Posterior cingulate gyrus (tissue), 11 donors: ENCODE measurements at places on chromosomes 1 and 21.

DNA sequence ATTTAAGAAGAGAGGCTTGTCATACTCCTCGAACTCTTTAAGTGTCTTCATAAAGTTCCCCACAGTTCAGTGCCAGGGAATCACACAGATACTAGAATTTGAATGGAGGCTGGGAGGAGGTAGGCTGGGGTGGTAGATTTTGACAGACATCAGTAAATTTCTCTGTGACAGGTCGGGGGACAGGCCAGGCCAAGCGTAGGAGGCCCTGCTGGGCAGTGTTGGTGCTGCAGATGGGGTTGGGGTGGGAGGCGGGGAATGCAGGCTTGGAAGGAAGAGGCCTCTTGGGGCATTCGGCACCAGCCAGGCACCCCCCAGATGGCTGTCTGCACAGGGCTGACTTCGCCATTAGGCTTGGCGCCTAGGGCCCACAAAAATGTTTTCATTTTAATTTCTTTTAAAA is 84.0 kb downstream of the MAN1C1 start:
- DNase-seq, result no peak

- no peak for DNase-seq
Observed at GRCh38 chr1:30472526-30472925, 250.9 kb downstream of the MATN1 start.

DNA sequence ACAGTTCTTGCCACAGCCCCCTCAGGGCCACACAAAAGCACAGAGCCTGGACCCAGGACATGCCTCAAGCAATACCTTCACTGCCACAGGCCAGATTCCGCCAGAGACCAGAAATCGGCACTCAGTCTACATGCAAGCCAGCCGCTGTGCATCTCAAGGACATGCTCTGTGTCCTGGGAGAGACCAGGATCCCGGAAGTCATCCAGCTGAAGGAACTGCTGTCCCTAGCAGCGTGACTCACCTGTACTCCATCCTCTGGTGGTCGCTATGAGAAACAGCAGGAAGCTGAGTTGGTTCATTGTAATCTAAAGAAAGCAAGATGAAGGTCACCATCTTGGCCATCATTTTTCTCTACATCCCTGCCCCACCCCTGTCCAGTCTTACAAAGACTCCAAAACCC is 401 bp downstream of the ITLN1 start:
- no peak for DNase-seq

GRCh38 chr1:234509457-234510328 is 30.7 kb upstream of the TARBP1 start:
- DNase-seq, result no peak

DNA sequence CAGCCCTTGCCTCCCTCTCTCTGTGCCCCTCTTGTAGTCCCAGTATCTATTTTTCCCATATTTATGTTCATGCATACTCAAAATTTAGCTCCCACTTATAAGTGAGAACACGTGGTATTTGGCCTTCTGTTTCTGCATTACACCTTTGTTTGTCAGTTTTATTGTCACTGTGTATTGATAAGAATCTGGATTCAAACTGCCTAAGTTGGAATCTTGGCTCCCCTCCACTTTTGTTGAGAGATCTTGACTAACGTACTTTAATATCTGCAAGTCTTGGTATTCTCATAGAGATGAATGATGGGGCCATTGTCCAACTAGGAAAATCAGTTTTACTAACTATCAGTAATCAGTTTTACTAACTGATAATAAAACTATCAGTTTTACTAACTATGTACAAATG is 87.8 kb upstream of the PRMT6 start:
- no peak for DNase-seq

DNA sequence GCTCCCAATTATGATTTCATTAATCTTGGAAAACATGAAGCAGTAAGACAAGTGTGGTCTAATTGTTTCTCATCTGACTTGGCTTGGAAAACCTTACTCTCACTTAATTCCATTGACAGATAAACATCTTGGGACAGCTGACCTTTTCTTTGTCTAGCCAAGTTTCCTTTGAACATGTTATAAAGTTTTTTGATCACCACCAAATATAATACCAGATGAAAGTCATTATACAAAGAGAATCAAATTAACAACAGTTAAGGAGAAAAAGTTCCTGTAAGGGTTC is 50.2 kb downstream of the ALG14 start:
- no peak for DNase-seq

DNA sequence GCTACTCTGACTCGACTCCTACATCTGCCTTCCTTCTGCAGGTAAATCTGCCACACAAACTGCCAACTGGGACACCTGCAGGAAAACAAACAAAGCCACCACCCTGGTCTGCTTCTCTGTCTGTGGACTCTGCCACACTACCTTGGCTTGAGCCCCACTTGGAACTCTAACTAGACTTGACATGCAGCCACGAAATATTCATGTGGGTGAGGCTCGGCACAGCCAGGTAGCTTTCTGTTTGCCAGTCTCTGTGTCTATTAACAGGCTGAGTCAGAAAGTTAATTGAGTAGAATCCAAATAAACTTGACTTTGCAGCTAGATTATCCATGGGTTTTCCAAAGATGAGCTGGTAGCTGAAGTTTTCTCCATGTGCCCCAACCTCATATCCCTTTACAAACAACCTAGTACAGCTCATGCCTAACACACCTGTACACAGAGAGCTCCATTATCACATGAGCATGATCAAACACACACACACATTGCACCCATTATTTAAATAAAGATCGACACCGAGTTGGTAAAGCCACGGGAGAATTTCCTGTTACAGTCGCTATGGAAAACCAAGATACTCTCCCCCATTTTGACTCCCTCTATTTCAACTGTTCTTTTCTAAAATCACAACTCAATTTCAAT is 808 bp downstream of the C1orf116 start:
- no peak for DNase-seq

DNA sequence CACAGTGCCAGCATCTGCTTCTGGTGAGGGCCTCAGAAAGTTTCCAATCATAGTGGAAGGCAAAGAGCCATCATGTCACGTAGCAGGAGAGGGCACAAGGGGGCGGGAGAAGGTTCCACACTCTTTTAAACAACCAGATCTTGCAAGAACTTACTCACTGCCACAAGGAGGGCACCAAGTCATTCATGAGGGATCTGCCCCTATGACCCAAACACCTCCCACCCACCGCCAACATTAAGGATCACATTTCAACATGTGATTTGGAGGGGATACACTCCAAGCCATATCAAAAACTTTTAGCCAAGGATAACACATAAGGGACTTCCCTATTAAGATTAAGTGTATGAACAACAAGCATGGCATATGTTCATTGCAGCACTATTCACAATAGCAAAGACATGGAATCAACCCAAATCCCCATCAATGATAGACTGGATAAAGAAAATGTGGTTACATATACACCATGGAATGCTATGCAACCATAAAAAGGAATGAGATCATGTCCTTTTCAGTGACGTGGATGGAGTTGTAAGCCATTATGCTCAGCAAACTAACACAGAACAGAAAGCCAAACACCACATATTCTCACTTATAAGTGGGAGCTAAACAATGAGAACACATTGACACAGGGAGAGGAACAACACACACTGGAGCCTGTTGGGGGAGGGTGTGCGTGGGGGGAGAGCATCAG is 19.9 kb upstream of the SLC35F3 start:
- no peak for DNase-seq

DNA sequence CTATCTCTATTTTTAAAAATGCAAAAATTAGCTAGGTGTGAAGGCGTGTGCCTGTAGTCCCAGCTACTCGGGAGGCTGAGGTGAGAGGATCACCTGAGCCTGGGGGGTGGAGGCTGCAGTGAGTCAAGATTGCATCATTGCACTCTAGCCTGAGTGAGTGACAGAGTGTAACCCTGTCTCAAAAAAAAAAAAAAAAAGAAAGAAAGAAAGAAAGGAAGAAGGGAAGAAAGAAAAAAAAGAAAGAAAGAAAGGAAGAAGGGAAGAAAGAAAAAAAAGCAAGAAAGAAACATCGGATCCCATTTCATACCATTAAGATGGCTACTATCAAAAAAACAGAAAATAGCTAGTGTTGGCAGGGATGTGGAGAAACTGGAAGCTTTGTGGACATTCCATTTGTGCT is 136.8 kb upstream of the WNT4 start:
- peak; percentile 6 for DNase-seq

DNA sequence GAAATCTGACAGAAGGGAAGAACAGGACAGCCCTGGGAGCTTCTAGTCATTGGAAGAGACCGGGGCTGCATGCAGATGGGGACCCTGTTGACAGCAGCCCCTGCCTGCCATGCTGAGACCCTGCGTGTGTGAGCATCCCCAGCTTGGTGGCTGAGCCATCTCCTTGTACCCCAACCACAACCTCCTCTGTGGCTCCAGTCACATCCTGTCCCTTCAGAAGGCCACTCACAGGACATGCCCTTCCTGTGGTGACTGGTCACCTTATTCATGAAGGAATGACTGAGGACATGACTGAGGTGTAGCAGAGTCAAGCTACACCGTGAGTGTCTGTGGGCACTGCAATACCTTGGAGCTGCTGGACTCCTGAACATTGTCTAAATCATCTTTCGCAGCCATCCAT is 141.8 kb upstream of the ERRFI1 start:
- no peak for DNase-seq

DNA sequence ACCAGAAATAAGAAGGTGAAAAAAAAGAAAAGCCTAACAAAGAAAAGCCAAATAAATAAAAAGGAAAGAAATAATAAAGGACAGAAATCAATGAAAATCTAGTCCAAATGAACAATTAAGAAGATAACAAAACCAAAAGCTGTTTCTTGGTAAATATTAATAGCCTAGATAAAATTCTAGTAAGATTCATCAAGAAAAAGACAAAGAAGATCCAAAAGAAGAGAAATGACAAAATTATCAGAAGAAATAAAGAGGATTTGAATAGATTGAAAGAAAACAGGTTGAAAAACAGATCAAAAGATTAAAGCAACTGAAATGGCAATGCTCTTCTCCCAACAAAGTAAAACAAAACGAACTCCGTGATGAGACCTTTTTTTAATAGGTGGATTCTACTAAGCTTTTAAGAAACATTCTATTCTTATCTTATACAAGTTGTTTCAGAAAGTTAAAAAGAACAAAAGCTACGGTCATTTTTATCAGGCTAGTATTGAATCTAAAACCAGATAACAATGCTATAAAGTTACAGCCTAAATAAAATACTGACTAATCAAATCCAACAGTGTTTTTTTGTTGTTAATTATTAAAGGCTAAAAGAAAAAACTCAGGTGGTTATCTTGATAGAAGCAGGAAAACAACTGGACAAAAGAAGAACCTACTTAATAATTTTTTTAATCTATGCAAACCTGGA is 50.9 kb downstream of the ENAH start:
- no peak for DNase-seq

DNA sequence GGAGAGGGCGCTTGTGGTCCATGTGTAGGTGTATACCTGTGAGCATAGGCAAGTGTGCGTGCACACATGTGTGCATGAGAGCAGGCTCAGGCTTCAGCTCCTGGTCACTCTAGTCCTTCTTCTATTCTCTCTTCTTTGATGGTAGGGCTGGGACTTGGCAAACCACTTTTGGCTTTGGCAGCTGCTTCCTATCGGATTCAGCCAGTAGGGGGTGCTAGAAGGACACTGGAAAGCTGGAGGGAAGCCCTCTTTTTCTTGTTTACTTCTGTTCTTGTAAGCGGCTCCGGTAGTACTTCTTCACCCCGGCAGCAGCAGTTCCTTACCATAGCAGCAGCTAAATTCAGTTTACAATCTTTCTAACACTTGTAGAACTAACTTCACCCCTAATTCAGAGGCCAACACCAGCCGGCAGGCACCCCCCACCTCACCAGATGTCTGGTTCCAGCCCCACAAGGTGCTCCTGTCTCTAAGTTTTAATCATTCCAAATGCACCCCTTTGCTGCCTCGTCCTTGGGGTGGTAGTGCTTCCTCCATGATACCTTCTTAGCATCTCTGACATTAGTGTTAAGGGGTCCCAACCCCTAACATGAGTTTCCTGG is 25.1 kb downstream of the NENF start:
- DNase-seq, result no peak

- DNase-seq, result no peak
Observed at GRCh38 chr1:69587391-69587790, 19.7 kb downstream of the LRRC7 start.

GRCh38 chr21:17711896-17712295 is 99.2 kb upstream of the BTG3 start:
- no peak for DNase-seq

GRCh38 chr1:205065666-205066065 is 18.6 kb downstream of the TMEM81 start:
- DNase-seq, result peak; percentile 45

- DNase-seq, result no peak
Observed at GRCh38 chr1:244741692-244742091, 88.8 kb downstream of the DESI2 start.

DNA sequence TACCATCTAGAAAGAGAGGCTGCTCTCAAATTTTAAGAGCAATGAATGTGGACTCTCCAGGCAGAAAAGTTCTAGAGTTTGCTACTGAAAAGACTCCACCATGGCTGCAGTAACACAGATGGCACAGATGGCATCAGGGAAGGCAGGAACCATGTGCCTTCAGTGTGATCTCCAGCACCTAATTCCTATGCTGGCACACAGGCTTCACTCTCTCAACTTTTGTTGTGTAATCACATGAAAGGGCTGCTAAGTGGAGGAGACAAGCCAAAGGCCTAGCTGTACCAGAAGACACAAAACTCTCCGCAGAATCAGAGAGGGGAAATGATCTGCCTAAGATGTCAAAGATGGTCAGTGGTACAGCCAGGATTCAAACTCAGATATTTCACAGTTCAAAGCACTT is 31.1 kb downstream of the ERI3 start:
- no peak for DNase-seq

- no peak for DNase-seq
Observed at GRCh38 chr1:212955098-212955497, 4.8 kb downstream of the VASH2 start.

GRCh38 chr1:33826311-33826710 is 37.6 kb upstream of the HMGB4 start:
- DNase-seq, result no peak

DNA sequence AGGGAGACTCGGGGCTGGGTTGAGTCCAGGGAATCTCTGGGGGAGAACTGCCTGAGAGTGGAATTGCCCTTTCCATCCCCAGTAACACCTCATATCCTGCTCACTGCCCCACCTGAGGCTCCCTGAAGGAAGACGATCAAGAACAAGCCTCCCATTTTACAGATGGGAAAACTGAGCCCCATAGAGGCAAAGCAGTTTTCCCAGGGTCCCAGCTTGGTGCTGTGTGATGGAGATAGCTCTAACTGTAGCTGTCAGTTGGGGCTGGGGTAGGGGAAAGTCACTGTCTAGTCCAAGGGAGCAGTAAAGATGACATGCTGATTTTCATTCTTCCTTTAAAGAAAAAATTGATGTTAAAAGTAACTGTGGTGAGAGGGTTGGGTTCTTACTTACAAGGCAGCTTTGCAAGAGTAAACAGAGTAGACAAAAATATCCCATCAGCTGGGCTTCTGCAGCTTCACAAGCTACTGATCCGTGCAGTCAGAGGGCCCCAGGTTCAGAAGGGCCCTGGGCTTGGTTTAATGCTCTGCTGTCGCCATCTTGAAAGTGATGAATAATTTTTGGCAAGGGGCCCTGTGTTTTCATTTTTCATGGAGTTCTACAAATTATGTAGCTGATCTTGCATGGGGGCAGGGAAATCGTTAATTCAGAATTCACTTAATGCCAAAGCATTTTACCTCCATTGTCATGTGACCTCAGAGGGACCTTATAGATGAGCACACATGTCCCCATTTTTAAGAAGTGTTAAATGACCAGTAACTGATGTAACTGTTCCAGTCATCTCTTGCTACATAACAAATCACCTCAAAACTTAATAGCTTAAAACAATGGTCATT is 17.6 kb upstream of the TNFRSF1B start:
- no peak for DNase-seq
